ENCODE measurements at places on chromosomes 1 and 21.

GRCh38 chr1:25944986-25945385, 38.8 kb upstream of the STMN1 start:
- no peak for DNase-seq

DNA sequence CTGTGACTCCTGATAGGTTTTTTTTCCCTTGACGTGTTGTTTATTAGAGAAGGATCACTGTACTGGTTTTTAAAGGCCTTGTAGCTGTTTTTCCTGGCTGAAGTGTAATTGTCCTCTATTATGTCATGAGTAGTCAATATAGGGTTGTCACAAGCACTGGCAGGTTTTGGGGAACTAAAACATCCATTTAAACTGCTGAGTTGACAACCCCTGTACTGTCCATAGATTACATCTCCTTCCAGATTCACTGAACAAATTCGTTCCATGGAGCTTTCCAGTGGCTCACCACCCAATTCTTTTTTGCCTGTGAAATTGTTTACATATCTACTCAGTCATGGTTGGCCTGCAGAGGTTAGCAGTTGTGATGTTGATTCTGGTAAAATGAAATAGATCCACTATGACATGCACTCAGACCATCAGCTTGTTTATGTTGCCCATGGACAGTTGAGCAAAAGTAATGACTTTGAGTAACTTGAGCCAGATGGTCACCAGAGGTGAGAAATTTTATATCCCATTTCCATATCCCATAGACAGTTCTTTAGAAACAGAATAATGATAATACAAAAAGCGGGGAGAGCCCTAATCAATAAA, 59.9 kb upstream of the QSOX1 start:
- DNase-seq: no peak

DNA sequence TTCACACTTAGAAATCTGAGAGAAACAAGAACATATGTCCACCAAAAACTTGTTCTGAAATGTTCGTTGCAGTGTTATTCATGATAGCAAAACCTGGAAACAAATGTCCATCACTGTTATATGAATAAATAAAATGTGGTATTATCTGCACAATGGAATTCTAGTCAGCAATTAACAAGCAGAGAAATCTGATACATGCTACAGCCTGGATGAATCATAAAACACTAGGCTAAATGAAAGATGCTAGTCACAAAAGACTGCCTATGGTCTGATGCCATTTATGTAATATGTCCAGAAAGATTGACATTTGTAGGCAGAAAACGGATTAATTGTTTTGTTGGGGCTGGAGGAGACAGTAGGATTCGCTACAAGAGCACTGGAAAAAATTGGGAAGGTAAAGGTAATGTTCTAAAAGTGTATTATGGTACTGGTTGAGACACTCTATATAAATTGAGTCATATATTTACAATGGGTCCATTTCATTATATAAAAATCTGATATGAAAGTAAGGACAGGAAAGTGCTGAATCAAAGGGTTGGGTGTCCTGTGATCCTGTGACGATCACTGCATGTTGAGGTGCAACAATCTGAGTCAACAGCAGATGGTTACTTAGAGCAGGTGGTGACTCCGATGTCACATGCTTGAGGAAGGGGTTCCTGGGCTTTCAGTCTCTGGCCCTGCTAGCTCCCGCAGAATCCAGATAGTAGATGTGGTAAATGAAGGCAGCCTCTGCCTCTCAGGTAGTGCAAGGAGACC, 102.1 kb upstream of the NBPF4 start:
- no peak for DNase-seq

GRCh38 chr1:228459091-228459993, 27.8 kb upstream of the RNF187 start:
- peak; percentile 75 for DNase-seq

- DNase-seq: peak; percentile 78
These were observed 121.2 kb downstream of the SLC45A1 start for GRCh38 chr1:8439015-8439702.

GRCh38 chr1:72221811-72222210, 60.5 kb downstream of the NEGR1 start:
- DNase-seq: no peak

DNA sequence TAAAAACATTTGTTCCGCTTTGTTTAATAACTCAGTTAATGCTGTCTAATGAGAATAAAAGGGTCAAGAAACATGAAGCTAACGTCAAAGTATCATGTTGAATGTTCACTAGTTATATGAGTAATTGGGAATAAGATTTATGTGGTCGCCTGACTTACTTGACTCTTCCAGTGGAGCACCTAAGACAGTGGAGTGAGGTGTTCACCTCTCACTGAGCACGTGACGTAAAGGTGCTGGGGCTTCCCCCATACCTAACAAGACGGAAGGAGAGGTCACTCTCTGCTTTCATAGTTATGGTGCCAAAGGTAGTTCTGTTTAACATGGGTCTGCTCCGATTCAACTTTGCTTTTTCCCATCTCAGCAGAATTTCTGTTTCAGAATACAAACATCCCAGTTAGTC, 686 bp downstream of the KMO start:
- no peak for DNase-seq

DNA sequence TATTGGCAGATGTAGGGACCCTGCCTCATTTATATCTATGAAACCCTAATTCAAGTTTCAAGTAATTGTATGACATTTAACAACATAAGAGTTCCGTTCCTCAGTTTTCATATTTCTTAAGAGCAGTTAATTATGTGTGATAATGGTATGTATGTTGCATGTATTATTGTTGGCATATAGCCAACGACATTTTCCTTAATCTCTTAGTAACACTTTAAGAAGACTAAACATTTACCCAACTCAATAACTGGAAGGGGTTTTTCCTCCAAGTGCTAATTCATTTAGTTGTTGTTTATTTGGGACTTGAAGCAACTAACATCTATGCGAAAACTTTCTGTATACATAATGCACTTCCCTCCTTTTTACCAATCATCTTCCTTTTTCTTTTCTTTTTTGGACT, 1.5 kb upstream of the RALGPS2 start:
- no peak for DNase-seq

DNA sequence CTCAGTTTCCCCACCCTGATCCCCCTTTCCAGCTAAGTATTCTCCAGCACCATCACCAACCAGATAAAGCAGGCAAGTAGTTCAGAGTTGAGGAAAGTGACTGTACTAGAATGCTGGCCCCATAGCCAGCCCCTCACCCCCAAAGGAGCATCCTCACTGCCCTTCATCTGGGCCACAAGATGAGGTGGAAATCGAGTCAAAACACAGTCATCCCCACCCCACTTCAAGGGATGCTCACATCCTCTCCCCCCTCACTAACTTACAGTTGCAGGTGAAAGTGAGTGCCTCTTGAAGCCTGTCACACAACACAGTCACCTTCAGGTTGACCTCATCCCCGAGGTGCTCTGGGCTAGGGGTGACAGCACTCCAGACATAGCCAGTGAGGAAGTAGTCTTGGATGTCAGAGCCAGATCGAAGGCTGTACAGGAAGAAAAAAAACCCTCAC, 30.4 kb downstream of the PIK3C2B start:
- DNase-seq: no peak

- DNase-seq: no peak
These were observed 282.6 kb downstream of the DSCAM start for GRCh38 chr21:40564318-40564717.

DNA sequence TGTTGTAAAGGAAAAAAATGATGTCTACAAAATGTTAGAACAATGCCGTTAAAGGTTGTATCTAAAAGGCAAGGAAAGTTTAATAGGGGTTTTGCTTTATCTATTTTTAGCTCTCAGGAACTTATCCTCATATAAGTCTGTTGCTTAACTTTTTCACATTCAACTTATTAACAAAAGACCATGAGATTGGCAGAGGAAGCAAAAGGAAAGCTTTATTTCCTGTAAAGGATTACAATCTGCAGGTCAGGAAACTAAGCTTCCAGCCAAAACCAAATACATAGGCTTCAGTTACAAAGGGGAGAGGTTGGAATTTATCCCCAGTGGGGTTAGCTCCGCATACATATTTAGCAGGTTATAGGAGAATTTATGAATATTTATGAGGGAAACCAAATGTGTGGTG, 58.7 kb upstream of the KIAA1614 start:
- DNase-seq: no peak

- DNase-seq: peak; percentile 72
These were observed 535 bp downstream of the SETD4 start for GRCh38 chr21:36059823-36060158.

DNA sequence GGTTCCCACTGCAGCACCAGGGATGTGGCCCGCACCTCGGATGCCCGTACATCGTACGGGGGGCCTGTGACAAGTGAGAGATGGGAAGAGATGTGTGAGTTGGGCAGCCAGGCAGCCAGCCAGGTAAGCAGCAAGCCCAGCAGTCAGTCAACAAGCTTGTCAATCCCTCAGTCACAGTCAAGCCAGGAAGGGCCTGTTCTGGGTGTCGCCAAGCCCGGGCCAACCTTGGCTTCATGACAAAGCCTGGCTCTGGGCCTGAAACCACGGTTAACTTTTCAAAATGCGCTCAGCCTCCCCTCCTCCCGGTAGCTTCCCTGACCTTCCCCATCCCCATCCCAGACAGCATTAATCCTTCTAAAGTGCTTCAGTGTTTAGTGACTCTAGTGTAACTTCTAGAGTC, 31.8 kb downstream of the MYOM3 start:
- DNase-seq: no peak

DNA sequence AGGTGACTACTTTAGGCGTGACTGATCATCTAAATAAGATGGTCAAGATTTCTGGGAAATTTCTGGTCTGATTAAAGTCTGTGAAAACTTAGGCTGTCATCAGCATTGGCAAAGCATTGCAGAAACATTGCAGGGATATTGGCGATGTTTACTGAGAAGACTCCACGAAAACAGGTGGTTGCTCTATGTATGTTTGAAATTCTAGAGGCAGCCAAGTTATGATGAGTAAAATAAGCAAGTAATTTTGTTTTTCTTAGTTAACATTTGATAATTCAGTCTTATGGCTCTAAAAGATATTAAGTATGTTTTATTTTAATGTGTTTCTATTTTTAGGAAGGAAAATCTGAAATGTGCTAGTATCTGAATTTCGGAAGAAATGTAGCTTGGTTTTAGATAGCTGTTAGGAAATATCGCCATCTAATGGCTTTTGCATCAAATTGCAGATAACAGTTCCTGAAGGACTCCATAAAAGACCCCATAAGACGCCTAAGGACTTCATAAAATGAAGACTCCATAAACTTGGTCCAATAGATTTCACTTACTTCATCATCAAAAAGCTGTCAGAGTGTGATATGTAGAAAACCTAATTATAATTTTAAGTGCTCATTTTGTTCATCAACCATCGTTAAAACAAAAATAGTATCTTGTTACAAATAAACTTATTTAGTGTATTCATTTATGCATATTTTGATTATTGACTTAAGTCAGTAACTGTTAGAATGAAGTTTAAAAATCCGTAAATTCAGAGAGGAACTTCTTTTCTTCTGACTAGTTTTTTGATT, 344.6 kb downstream of the RYR2 start:
- DNase-seq: peak; percentile 34

GRCh38 chr1:172185211-172185610, 235.3 kb upstream of the C1orf105 start:
- DNase-seq: peak; percentile 3

- no peak for DNase-seq
These were observed 2.1 kb downstream of the KDM5B start for GRCh38 chr1:202805886-202806844.

DNA sequence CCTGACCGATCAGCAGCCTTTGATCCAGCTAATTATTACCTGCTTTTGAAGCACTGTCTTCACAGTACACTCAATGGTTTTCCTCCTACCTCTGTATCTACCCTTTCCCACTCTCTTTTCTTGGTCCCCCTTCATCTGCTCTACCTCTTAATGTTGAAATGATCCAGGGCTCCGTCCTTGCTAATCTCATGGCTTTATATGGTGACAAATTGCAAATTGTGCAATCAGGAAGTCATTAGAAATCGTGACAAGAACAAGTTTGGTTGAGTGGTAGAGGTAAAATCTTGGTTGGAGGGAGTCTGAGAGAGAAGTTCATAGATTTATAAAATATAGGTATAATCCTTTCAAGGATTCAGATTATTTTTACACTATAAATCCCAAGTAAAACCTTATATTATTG, 9.6 kb upstream of the CYB5R1 start:
- DNase-seq: no peak

DNA sequence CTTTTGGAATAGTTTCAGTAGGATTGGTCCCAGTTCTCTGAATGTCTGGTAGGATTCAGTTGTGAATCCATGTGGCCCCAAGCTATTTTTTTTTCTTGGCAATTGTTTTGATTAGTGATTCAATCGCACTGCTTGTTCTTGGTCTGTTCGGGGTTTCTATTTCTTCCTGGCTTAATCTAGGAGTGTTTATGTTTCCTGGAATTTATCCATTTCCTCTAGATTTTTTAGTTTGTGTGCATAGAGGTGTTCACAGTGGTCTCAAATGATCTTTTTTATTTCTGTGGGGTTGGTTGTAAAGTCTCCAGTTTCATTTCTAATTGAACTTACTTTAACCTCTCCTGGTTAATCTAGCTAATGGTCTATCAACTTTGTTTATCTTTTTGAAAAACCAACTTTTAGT, 117.6 kb downstream of the NME7 start:
- no peak for DNase-seq

GRCh38 chr1:89995598-89996449, 914 bp downstream of the ZNF326 start:
- no peak for DNase-seq

- no peak for DNase-seq
These were observed 5.0 kb upstream of the H6PD start for GRCh38 chr1:9229549-9229948.

GRCh38 chr1:15273274-15273673, 26.3 kb downstream of the FHAD1 start:
- DNase-seq: no peak

GRCh38 chr1:92927870-92928269, 33.4 kb downstream of the DIPK1A start:
- DNase-seq: no peak

DNA sequence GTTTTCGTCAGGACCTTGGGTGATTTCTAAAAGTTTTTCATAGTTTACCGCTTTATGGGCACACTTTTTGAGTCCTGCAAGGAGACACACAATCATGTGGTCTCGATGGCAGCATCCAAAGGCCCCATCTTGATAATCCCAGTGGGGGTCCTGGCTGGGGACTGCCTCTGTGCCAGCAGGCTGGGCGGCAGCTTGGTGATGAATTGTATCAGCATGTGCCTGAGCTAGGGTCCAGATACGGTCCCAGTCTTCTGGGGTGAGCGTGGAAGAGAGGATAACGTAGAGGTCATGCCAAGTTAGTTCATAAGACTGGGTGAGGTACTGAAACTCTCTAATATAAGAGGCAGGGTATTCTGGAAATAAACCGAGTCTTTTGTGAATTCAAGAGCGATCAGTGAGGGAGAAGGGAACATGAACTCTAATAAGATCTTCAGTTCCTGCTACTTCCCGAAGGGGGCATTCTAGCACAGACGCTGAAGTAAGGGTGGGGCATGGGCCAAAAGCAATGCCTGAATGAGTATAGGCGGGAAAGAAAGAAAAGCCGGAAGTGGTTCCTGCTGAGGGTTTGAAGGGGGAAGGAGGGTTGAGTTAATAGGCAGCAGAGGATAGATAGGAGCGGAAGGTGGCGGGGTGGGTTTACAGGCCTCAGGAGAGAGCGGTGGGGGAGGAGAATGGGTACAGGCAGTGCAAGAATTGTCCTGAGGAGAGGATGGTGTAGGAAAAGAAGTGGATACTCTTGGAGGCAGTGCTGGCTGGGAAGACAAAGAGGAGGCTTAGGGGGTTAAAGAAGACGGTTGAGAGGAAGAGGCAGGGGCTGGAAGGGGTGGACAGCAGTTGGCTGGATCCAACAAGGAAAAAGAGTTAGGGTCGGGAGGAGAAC, 1.6 kb downstream of the ERVH48-1 start:
- DNase-seq: peak; percentile 89

GRCh38 chr1:74689621-74690363, 16.2 kb upstream of the ERICH3 start:
- no peak for DNase-seq

GRCh38 chr1:181655756-181656155, 172.4 kb downstream of the CACNA1E start:
- no peak for DNase-seq
